ENCODE measurements at places on chromosomes 12 and 14.

DNA sequence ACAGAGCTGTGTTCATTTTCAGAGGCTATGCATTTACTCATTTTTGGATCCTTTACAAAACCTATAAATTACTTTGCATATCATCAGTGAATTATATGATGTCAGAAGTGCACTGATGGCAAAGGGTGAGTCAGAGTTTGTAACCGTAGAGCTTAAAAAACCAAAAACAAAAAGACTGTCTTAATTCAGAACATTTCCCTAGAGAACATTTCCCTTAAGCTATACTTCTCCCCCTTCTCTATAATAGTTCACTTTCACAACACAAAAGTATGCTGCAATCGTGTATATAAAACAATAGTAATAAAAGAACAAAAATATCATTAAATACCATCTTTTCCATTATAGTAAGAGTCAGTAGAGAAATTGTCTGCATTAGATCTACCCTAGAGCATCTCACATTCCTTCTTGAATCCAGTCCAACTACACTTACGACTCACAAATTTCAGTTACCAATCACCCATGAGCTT lies 934.9 kb downstream of the LRFN5 start:
- no peak for DNase-seq

DNA sequence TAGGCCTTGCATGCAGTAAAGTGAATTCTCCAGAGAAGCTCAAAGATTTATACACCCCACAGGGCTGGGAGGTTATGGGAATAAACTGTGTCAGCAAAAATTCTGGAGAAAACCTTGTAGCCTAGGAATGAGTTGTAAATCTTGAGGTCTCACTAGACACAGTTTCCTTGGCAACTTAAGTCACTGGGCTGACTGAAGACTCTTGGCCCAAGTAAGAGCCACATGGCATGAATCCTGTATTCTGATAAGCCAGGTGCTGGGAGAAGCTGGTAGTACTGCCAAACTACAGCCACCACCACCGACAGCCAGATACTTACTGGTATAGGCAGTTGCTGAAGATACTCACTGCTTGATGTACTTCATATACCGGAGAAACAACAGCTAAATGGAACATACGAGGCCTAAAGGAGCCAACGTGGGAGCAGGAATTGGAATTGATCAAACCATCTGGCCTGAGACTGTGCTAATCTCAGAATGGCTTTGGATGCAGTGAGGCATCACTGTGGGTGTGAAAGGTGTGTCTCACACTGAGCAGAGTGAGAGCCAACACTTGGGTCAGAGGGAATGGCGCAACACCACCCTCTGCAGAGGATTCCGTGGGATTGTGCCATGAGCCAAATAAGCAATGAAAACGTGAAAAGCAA lies 102.8 kb upstream of the TMCC3 start:
- no peak for DNase-seq

GRCh38 chr12:104375775-104376174 lies 72.2 kb downstream of the EID3 start:
- DNase-seq, result no peak

DNA sequence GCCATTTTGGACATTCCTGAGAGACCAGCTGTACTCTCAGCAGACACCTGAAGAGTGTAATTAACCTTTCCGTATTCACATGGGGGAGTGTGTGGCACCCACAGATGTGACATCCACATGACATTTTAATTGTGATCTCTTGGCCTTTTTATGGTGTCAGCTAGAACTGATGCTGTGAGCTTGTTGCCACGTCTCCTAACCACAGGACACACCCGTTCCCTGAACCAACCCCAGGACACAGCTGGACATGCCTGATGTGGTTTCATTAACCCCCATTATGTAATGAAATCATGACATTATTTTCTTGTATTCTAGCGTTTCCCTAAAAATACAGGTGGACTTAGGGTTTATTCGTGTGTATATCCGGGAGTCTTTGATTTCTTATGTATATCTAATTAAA lies 1036.1 kb downstream of the TMEM121 start:
- no peak for DNase-seq

GRCh38 chr14:70811050-70811449 lies 1.7 kb upstream of the MAP3K9 start:
- no peak for DNase-seq

DNA sequence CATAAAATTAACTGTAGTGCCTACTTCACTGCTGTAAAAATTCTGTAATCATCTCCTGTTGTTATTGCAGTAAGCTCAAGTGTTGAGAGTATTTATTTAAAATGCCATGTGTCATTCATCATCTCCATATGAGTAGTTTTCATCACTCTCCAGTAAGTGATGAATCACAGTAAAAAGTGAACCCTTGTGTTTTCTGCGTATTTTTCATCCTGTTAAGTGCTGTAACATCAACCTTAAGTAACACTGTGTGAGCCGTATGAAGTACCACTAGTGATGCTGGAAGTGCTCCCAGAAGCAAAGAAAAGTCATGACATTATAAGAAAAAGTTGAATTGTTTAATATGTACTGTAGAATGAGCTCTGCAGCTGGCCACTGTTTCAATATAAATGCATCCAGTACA lies 55.4 kb downstream of the SLCO1B3 start:
- no peak for DNase-seq

- DNase-seq, result peak; percentile 57
Measured at GRCh38 chr14:68843471-68844209, 50.8 kb upstream of the ZFP36L1 start.

DNA sequence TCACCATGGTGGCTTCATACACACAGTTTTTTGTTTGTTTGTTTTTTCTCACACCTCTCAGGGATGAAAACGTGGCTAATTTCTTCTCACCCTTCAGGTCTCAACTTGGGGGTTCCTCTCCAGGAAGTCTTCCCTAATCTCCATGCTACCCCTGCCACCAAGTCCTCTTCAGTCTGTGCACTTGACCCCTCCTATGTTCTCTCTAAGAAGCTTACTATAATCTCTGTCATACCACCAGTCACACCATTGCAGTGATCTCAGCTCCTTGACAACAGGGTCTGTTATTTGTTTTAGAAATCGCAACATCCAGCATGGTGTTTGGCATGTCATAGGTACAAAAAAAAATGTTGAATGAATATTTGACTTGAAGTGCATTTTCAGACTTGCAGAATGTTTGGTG lies 83.4 kb downstream of the PRORP start:
- DNase-seq, result no peak

DNA sequence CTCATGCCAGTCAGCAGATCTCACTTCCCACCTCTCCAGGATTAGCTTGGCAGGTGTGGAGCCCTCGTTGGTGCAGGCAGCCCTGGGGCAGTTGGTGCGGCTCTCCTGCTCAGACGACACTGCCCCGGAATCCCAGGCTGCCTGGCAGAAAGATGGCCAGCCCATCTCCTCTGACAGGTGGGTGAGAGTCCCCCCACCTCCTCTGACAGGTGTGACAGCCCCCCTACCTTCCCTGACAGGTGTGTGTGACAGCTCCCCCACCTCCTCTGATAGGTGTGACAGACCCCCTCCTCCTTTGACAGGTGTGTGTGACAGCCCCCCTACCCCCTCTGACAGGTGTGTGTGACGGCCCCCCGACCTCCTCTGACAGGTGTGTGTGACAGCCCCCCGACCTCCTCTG lies 26.3 kb downstream of the PAPLN start:
- no peak for DNase-seq

GRCh38 chr12:10030446-10030845 lies at the start of gene CLEC9A:
Gene CLEC9A, plus strand, starts transcription at chr12:10030682. Its CDS starts 22,006 bp downstream, at chr12:10052688.
- no peak for DNase-seq

DNA sequence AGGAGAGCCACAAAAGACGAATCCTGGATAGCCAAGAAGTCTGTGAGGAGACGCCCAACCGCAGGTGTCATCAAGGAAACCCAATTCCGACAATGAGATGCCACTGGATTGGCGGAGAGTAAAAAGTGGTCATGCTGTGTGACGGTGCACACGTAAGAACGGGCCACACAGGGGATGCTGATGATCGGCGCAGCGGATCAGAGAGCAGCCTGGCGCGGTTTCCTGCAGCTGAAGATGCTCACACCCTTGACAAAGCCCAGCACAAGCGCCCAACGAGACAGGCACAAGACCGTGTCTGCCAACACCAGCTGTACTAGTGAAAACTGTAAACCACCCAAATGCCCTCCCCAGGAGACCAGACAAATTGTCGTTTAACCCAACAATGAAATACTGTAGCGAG lies 55.8 kb downstream of the CCDC85C start:
- DNase-seq, result no peak

GRCh38 chr14:68229423-68230100 lies 410.0 kb downstream of the RAD51B start:
- no peak for DNase-seq

DNA sequence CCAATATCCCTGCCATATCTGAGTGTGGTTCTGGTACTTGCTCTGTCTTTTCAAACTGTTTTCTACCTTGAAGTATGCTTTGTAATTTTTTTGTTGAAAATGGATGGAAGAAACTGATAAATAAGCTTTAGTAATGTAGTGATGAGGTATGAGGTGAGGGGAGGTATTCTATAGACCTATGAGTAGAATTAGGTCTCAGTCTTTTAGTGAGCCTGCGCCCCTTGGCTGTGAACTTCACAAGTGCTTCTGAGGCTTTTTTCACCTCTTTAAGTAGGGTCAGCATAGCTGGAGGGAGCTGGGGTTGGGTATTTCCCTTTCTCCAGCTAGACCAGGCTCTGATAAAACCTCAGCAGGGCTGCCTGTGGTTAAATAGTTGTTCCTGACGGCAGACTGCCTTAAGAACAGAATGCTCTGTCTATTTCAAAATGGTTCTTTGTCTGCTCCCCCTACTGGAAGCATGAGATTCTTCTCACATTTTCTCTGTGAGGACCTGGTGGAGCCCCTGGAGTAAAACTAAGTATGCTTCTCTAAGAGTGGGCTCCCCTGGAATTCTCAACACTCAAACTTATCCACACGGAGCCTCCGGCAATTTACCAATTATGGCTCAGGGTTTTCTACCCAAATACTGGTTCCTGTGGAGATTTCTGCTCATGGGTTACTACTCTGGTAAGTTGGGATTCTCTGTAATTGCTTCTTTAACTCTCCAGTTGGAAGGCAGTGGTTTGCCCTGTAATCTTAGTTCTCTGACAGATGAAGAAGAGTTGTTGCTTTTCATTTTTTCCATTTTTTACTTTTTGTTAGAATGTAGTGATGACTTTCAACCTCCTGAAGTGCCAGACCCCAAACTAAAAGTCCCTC lies 13.1 kb downstream of the KRT5 start:
- peak; percentile 15 for DNase-seq

DNA sequence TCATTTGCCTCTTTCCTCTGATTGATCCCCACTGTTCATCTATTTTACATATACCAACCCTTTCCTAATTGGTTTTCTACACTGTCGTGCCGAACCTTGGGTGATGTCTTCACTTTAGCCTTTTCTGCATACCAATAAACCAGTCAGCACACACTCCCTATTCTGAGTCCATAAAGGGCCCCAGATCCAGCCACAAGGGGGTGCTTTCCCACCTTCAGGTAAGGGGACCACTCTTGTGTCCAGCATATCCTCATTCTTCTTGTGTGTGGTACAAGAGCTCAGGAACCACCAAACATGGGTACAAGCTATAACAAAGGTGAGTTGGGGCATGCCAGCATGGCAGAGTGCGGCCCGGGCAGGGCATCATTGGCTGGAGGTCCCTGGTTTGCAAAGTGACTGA lies 859.8 kb downstream of the FSCB start:
- DNase-seq, result no peak

DNA sequence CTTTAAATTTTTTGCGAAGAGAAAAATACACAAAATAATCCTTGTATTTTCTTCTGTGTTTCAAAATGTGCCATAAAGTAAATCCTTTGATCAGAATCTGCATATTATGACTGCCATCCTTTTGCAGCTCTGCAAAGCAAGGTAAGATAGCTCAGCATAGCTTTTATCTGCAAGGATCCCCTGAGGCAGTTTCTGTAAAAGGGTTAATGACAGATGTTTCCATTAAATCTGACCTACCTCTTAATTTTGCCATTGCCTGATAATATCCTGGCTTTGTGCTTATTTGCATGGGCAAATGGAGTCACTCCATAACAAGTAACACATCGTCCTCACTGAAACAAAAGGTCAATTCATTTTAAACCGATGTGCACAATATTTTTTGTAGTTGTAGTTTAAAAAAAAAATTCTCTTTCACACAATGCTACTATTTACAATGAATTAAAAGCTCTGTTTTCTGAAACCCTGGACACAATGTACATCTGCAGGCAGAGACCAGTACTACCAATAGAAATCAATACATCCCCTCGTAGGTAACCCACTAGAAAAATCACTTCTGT lies 108.5 kb upstream of the SOX5 start:
- no peak for DNase-seq

Measured in neuronal stem cell (in vitro differentiated cells).